A549 treated with ZK216348 at 1 μM for 4 hours (cell line): ENCODE measurements at places on chromosomes 12 and 14. TPM values are rescaled to one million over a fixed set of nuclear protein-coding genes. Genes with fewer than 3 reads are reported as not detected.

Gene LRRK2
- total RNA-seq: 1.2 to 2.4 TPM (median 1.6 TPM) in 5 replicates

Gene PMEL
- 0.38 to 1.3 TPM (median 0.74 TPM) in 5 replicates for total RNA-seq

Gene ERG28
- total RNA-seq: 14.9 to 17.3 TPM (median 15.9 TPM) in 5 replicates

Gene HEBP1
- total RNA-seq: 52.3 to 62.9 TPM (median 54.7 TPM) in 5 replicates

Gene ZDHHC22
- 0.13 to 0.20 TPM (median 0.20 TPM) in 5 replicates for total RNA-seq

Gene KRT82
- not detected in 5 replicates for total RNA-seq

Gene STAC3
- total RNA-seq: 0.17 to 0.68 TPM (median 0.36 TPM) in 5 replicates

Gene MYF6
- total RNA-seq: not detected in 5 replicates
